ENCODE measurements at places on chromosomes 11 and 22.

- DNase-seq = no peak
Measured at GRCh38 chr22:25693268-25693565, 48.8 kb upstream of the MYO18B start.

DNA sequence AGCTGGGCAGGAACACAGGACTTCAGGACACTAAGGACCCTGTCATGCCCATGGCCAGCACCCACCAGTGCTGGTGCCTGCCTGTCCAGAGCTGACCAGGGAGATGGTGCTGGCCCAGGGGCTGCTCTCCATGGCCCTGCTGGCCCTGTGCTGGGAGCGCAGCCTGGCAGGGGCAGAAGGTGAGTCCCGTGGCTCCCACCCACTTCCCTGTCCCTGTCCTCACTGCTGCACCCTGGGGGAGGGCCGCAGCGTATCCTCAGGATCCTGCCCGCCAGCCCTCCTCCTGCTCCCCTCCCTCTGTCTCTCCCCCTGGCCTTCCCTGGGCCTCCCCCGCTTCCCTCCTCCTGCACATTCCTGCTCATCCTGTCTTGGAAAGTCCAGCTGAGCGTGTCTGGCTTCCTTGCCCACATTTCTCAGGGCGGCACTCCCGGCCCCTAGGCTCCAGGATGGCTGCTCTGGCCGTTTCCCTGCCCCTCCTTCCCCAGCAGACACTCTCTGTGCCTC lies 8.7 kb downstream of the CSF2RB start:
- DNase-seq = no peak

GRCh38 chr11:32032478-32032877 lies 58.4 kb upstream of the RCN1 start:
- DNase-seq = no peak

GRCh38 chr22:46678003-46678657 lies 57.9 kb downstream of the GRAMD4 start:
- DNase-seq = no peak

DNA sequence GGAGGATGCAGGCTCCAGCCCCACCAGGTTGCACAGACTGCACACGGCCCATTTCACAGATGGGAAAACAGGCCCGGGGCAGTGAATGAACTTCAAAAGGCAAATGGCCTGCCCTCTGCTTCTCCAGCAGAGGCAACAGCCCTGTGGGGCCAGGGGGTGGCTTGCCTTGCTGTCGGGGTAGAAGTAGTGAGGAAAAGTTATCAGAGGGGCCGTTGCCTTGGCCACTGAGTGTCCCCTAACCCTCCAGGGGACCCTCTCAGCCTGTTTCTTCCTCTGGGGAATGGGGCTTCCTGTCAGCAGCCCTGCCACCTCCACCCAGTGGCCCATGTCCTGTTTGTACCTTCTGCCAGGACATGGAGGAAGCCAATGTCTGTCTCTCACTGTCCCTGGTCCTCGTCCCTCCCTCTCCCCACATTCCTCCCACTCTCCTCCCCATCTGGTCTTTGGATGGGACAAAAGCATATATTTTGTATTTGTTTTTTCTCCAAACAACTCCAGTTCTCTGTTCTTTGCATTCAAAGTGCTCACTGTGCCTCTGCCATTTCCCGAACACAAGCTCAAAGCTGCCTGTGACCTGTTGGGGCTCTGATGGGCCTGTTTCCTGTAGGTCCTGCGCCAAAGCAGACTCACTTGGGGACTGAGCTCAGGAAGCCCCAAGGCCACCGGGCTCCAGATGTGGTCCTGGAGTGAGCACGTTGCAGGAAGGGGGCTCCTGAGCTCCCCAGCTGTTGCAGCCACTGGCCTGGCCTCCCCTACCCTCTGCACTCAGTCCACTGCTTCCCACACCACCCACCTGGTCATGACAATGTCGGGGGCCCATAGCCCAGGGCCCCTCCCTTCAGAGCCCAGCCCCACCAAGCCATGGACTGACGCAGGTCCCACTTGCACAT lies 9.5 kb downstream of the MAP4K2 start:
- no peak for DNase-seq

- no peak for DNase-seq
Measured at GRCh38 chr11:68090706-68091105, 30.5 kb downstream of the CHKA start.

- DNase-seq = no peak
Measured at GRCh38 chr22:22897947-22898346, 10.3 kb downstream of the IGLL5 start.

GRCh38 chr11:68669301-68670090 lies 14.8 kb upstream of the GAL start:
- no peak for DNase-seq

- DNase-seq = no peak
Measured at GRCh38 chr11:42806191-42806590, 505.6 kb upstream of the API5 start.

DNA sequence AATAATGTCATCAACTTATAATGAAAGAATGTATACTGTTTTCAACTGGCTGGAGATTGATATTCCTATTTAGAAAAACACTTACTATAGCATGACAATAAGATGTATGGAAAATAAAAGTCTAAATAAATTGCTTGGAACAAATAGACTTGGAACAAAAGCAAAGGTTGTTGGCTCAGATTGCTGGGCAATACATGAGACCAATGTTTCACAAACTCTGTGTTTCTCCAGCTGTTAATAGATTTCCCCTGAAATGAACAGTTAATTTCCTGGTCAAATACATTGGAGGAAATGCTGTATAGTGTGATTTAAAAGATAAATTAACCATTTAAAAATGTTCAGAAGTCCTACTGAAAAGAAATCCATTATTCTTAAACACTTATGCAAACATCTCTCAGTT lies 40.1 kb upstream of the CTSC start:
- DNase-seq = no peak

- no peak for DNase-seq
Measured at GRCh38 chr11:37642296-37642695, 1044.3 kb upstream of the RAG2 start.

GRCh38 chr11:130042093-130042591 lies 27.6 kb upstream of the APLP2 start:
- DNase-seq = no peak

DNA sequence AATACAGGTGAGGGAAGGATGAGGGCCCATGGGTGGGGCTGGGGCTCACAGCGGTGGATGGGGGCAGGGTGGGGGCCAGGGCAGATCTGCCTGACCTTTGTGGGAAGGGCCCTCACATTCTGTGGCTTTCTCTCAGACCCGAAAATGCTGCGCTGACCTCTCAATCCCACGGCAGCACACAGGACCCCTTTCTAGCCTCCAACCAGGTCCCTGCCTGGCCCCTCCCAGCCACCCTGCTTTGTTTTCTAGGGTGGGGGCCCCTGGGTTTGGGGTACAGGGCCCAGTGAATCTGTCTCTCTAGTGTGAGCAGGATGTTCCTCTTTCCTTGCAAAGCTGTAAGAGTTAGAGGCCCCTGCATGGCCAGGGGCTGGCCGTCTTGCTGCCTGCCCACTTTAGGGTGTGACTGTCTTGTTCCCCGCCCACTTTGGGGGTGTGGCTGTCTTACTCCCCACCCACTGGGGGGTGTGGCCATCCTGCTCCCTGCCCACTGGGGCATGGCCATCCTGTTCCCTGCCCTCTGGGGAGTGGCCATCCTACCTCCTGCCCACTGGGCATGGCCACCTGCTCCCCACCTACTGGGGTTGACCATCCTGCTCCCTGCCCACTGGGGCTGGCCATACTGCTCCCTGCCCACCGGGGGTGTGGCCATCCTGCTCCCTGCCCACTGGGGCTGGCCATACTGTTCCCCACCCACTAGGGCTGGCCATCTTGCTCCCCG lies 11.5 kb downstream of the PARVG start:
- no peak for DNase-seq

GRCh38 chr11:44805596-44805995 lies 78.8 kb downstream of the TSPAN18 start:
- DNase-seq = no peak

GRCh38 chr22:24440270-24440717 lies 12.9 kb downstream of the ADORA2A start:
- DNase-seq = no peak

GRCh38 chr11:100681064-100681502 lies 6.0 kb upstream of the ARHGAP42 start:
- peak; percentile 1 for DNase-seq

DNA sequence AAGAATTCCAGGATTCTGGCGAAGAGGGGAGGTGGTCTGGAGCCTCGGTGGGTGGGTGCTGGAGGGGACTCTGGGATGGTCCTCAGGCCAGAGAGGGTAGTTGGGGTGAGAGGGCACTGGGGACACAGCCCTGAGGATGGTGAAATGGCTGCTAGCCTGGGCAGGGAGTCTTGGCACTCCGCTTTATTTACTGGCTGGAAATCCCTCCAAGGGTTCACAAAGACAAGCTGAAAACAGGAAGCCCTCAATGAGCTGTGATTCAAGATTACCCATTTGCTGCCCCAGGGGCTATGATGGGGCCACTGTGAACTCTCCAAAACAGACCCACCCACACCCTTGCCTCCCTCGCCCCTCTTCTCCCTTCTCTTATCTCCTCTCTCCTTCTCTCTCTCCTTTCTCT lies 71.9 kb downstream of the FBXO7 start:
- DNase-seq = no peak

GRCh38 chr11:99069856-99070444 lies 49.2 kb downstream of the CNTN5 start:
- no peak for DNase-seq

- no peak for DNase-seq
Measured at GRCh38 chr11:13316528-13316961, 39.0 kb downstream of the BMAL1 start.

DNA sequence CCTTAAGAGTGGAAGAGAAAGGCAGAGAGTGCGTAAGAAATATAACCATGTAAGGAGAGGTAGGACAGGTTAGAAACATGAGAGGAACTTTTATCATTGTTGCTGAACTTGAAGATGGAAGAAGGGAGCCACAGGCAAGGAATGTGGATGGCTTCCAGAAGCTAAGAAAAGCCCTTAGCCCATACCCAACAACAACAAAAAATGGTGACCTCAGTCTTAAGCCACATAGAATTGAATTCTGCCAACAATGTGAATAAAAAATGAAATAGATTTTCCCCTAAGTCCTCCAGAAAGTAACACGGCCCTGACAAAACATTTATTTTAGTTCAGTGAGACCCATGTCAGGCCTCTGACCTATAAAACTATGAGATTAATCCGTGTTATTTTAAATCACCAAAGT lies 767.3 kb downstream of the FAM181B start:
- no peak for DNase-seq

- no peak for DNase-seq
Measured at GRCh38 chr11:116852261-116853031, 15.0 kb upstream of the APOA1 start.

- no peak for DNase-seq
Measured at GRCh38 chr11:61514050-61514917, 5.7 kb downstream of the LRRC10B start.

GRCh38 chr11:71466358-71466757 lies 13.4 kb downstream of the NADSYN1 start:
- DNase-seq = no peak

DNA sequence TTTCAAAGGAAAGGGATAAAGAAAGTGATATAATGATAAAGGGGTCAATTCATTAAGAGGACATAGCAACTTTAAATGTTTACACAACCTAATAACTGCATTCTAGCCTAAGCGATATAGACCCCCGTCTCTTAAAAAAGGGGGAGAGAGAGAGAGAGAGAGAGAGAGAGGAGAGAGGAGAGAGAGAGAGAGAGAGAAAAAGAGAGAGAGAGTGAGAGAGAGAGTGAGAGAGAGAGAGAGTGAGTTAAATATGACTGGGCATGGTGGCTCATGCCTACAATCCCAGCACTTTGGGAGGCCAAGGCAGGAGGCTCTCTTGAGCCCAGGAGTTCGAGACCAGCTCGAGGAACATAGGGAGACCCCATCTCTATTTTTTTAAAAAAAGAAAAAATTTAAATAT lies 90.2 kb upstream of the GAL start:
- no peak for DNase-seq

- DNase-seq = no peak
Measured at GRCh38 chr11:39772525-39773137, 1686.8 kb downstream of the LRRC4C start.

DNA sequence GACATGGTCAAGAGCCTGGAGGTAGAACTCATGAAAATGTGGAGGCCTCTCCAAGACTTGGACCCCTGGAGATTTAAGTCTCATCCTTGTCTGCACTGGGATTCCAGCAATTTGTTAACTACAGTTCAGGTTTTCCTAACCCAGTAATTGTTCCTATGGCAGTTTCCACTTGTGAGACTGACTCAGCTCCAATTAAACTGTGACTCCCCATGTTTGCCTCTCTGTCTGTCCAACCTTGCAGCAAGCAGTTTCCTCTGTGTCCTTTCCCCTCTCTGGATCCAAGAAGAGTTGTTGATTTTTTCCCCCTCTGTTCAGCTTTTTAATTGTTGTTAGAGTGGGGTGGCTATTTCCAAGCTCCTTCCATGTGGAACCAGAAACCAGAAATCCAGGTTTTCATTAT lies 16.2 kb upstream of the ARHGAP20 start:
- DNase-seq = no peak

DNA sequence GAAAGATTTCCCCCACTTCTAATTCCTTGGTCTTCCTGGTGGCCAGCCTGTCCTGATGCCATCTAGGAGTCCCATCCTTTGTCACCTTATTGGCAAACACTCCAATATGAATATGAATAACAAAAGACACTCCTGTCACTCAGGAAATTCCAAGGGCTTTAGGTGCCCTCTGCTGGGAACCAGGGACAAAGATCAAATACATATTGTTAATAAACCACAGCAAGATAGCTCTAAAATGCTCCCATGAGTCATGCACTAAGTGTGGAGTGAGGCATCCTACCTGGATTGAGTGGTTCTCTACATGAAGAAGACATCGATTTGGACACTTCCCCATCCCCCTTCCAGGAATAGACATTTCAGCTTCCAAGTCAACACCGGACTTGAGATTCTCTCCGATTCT lies 823.6 kb downstream of the TBC1D22A start:
- DNase-seq = no peak

- no peak for DNase-seq
Measured at GRCh38 chr22:23684561-23685031, 6.2 kb upstream of the RGL4 start.

GRCh38 chr11:69854713-69855112 lies 35.5 kb upstream of the FGF3 start:
- no peak for DNase-seq

DNA sequence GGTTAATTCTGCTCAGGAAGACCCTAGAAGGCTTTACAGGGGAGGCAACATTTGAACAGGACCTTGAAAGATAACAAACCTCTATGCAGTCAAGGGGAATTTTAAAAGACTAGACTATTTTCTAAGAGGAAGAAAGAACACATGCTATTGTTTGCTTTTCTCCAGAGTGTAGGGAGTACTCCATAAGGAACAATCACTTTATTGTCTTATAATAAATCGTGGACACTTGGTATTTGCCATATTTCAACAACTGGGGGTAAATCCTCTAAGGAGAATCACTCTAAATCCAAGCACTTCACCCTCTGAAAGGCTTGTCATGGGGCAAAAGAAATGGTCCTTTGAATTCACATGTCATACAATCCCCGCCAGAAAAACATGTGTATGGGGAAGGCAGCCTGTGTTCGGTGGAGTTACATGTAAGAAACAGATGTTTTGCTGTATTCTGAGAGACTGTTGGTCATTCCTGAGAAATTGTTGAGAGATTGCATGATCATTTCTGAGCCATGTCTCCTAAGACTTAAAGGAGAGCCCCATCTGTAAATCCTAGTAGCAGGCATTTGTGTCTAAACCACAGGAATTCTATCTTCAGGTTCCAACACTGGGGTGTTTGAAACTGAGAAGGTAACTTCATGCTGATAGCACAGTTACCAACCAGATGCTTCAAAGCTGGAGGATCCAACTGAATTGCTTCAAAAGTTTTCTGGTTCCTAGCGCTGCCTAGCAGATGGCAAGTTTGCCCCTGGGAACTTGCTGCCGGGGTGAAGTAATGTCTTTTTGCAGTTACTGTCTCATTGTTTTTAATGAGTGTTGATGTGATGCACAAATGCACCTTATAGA lies 66.8 kb downstream of the FZD4 start:
- DNase-seq = no peak
